ENCODE measurements at places on chromosomes 2 and 18.

DNA sequence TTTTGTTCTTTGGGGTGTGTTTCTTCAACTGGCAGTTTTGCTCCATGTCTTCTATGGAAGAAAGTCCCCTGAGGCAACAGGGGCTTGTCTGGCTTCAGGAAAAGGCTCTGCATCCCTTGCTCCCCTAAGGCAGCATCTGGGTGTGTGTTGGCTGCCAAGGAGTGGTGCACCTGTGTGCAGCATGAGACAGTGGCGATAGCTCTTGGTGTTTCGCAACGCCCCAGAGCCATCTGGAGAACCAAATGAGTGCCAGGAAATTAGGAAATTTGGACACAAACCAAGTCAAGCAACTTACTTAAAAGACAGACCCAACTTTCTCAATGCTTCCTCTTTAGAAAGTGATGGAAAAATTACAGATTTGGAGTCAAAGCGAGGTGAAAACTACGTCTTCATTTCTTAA, 1044.4 kb upstream of the CNTNAP5 start:
- DNase-seq, result no peak

- no peak for DNase-seq
Observed at GRCh38 chr2:11796190-11797171, 50.0 kb downstream of the LPIN1 start.

- no peak for DNase-seq
Observed at GRCh38 chr18:7725473-7725872, 158.4 kb downstream of the PTPRM start.

DNA sequence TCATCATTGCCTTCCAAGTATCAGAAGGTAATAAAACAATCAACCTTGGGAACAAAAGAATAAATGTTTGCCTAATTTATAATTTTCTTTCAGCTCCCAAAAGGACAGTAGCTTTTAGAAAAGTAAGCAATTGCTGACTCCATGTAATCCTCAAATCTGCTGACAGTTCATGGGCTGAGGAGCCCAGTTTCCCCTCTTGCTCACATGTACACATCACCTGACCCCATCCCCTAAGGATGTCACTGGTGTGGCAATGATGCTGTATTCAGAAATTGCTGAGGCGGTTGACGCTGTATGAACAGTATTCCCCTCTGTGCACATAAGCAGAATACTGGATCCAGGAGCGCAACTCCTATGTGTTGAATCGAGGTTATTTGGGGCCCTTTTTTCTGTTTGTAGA, 56.1 kb upstream of the LYPD1 start:
- DNase-seq, result no peak

DNA sequence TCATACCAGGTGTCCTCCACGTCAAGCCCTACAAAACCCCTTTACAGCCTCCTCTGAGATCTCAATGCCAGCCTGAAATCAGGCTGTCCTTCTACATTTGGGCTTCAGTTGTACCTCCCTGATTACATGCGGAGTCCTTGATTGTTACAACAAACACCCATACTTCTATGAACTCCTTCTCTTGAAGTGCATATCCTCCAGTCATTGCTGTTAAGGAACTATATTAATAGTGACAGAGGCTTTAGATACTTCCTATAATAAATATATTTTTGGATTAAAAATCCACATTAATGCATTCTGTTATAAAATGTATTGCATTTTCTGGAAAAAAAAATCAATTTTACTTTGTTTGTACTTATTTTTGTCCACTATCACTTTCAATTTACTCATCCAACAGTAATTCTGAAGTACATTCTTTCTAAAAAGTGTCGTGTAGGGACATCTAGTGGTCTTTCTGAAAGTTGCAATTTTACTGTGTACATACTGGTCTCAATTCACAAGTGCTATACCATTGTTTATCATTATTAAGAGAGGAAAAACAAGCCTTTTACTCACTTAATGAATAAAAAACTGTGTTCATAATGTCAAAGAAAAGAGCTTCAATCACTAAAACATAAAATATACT, 316.4 kb downstream of the DSEL start:
- no peak for DNase-seq

DNA sequence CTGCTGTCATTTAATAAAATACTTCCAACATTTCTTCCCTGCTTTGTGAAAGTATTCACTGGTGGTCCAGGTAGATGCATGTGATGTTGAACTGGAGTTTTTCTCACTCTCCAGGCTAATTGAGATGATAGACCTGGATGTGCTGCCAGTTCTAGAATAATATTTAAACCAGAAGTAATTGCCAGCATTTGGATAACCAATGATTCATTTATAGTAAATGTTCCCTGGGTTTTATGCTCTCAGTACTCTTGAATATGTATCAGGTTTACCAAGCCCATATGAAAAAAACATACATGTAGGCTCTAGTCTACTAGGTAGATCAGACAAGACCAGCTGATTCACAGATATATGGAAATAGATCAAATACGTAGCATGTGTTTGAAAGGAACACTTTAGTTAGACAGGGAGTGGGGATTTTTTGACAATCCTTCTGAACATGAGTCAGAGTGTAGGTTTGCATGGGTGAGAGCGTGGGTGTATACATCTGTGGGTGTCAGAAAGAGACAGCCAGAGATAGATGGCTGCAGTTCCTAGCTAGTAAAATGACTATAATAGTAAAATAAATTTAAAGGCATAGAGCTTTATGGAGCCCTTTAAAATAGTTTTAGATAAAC, 115.1 kb downstream of the NAB1 start:
- no peak for DNase-seq

DNA sequence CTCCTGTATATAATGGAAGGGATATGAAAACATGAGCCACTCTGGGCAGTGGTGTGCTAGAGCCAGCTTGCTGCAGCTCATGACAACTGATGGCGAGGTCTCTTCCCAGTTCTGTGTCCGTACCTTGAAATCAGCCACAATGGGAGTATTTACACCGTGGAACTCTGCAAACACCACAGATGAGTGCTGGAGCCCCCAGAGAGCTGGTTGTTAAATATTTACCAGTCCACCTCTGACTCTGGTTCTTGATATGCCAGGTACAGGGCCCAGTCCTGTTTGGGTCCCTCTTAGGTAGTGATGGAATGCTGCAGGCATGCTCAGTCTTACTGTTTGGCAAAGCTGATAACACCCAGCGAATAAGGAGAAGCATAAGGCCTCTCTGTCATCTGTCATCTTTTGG, 116.1 kb upstream of the GLI2 start:
- DNase-seq, result no peak

DNA sequence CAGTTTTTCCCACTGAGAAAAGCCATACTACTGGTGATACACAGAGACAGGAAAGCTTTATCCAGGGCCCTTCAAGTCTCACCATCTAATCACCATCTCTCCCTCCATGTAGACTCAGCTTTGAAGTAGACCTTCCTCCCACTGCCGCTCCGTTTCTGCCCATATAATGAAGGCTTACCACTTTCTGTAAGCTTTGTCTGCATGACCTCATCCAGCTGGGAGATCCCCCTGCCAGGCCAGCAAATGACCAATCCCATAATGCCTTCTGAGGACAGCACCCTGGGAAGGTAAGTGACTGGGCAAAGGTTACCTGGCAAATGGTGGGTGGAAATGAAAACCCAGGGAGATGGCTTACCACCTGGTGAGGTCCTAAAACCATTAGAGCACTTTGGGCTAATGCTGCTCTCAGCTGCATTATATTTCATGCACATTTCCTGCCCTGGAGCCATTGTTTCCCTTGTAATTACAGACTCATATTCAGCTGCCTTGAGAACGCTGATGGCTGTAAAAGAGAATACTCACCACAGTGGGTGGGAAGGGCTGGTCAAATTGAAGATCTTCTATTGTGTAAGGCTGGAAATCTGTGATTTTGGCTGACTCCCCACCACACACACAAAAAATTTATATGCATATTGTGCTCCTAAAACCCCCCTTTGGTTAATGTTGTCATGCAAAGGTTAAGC, 350.7 kb upstream of the SYT4 start:
- no peak for DNase-seq

DNA sequence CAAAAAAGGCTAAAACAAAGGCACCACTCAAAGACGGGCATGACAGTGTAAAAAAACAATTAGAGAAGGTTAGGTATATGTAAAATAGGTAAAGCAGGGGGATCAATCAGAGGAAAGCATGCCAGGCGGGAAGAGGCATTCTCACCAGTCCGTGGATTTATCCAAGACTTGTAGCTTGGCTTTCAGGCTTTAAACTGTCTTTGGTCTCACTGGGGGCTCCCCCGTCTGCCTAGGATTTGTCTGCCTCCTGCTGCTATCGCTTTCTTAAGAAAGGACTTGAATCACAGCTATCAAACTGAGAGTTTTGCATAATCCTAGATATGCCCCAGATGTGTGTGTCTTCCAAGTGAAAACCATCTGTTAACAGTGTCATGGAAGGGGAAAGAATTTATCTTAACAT, 11.1 kb upstream of the GORASP2 start:
- DNase-seq, result no peak

DNA sequence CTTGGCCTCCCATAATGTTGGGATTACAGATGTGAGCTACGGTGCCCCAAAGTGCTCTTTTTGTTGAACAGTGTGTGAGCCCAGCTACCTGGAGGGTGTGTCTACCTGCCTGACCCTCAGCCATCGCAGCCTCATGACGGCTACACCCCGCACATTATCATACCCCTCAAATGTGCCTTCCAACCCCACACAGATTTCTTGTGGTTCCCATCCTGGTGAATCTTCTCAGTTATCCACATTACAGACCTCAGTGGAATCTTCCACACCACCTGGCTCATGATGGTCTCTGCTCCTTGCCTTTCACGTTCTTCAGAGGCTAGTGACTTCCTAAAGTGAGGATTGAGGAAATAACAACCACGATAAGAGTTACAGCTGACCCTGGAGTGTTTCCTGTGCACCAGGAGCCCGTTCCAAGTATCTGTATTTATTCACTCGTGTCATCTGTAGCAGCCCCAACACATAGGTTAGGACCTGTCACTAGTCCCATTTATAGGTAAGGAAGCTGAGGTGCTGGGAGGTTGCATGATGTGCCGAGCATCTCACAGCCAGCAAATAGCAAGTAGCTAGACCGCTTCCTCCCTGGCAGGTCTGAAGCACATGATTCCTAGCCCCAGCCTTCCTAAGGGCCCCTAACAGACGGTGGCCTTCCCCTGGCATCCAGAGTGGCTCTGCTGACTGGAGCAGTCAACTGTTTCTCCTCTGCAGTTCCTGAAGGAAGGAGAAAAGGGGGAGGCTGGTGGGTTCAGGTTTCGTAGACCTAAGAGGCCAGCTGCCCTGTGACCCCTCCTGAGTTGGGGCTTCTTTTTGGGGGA, 47.3 kb downstream of the TCF7L1 start:
- no peak for DNase-seq

- DNase-seq, result no peak
Observed at GRCh38 chr2:191867507-191867847, 20.6 kb upstream of the CAVIN2 start.
